ENCODE measurements at places on chromosomes 2 and 18.

GRCh38 chr2:175399326-175399725 lies 217.8 kb upstream of the ATP5MC3 start:
- DNase-seq: no peak

- DNase-seq: no peak
Measured at GRCh38 chr18:43627848-43628530, 350.7 kb upstream of the SYT4 start.

- DNase-seq: no peak
Measured at GRCh38 chr18:41545091-41545888, 409.7 kb upstream of the PIK3C3 start.

GRCh38 chr2:224428787-224429440 lies 27.0 kb upstream of the FAM124B start:
- DNase-seq: no peak

DNA sequence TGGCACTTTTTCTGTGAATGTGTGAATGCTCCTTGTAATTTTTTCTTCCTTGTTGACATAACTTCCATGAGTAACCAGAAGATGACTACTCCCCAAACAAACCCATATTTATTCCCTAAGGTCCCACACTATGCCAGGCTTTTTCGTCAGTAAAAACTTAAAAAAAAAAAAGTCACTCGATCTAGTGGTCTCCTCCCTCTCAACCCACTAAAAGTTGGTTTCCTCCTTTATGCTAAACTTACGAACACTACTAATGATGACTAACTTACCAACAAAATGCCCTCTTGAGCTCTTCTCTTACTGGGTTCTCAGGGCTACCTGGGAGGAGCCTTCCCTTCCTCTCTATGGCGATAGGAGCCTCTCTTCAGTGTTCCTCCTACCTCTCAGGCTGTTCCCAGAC lies 18.2 kb downstream of the ACVR1 start:
- DNase-seq: no peak

DNA sequence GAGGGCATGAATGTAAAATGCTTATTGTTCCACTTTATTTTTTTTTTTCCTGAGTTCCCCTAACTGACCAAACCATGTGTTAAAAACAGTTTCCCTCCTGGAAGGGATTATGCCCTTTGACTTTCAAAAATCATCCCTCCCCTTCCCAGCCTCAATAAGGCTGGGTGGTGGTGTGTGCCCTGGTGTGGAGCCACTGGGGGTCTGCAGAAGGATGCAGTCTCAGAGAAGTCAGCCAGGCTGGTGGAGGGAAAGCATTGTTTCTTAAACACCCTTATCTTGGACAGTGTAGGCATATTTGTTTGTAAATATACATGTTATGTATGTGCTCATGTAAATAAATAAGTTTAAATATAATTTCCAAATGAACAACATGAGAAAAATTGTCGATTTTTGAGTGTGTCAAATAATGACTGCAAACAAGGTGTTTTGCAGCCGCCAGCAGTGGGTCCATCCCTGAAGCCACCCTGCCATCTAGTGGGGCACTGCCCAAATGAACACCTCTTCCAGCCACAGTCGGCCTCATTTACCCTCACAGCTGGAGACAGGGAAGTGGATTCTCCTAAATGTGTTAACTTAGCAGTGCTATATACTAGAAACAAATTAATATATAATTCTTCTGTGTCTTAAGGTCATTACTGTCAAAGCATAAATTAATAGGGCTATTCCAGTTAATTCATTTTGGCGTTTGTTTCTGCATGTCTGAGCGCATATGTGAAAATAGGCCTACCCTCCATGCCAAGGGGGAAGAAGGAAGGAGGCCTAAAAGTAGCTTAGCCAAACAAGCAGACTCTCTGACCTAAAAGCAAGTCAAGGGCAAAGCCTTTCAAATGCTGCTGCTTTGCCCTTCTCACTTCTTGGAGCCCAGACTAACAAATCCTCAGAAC lies 209.6 kb upstream of the PIK3C3 start:
- peak; percentile 28 for DNase-seq

DNA sequence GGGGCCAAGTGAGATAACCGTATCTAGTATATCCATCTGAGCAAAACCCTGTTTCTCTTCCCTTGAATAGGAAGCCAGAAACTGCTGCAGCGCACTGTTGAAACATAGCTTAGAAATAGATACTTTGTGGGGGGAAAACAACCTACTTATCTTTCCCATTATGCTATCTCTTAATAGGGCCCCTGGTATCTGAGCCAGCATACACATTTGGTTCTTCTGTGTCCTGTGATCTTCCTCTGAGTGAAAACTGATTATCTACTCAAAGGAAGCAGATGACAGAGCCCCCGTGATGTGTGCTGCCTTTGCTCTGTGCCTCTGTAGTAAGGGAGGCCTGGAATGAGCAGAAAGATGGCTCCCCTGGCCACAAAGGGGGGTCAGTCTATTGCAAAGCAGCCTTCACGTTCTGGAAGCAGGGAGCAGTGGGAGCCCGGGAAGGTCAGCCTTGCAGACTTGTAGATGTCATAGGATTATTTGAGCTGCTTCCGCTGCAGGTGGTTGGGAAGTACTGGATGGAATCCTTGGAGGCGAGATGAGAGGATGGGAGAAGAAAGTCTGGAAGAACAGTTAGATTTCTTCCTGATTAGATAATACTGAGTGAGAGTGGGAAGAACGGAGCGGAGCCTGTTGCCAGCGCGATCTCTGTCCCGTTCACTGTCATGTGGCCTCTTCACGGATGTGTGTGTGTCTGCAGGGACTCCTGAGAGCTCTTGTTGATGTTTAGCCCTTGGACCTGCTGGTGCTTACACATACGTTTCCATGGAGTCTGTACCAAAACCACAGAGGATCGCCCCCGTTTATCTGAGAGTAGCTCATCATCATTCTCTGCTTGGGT lies 150.1 kb downstream of the AGAP1 start:
- DNase-seq: no peak

- DNase-seq: no peak
Measured at GRCh38 chr18:3966246-3966641, 488.9 kb downstream of the DLGAP1 start.

DNA sequence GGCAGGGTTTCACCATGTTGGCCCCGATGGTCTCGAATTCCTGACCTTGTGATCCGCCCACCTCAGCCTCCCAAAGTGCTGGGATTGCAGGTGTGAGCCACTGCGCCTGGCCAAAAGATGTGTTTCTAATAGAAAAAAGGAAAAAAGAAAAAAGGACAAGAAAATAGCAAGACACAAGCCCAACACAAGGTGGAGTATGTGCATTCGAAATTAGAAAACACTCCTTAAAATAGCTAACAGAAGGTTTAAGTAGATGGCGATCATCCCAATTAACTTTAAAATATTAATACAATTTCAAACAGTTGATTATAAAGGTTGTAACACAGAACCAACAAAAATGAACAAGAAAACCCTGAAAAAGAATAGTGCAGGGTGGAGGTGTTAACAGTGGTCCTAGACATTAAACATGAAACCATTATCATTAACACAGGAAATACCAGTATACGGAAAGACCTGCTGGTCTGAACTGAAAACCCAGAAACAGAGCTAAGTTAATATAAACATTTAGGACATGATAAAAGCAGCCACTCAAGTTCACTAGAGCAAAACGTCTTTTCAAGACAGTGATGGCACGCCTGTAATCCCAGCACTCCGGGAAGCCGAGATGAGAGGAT lies 57.9 kb downstream of the HDLBP start:
- DNase-seq: no peak

DNA sequence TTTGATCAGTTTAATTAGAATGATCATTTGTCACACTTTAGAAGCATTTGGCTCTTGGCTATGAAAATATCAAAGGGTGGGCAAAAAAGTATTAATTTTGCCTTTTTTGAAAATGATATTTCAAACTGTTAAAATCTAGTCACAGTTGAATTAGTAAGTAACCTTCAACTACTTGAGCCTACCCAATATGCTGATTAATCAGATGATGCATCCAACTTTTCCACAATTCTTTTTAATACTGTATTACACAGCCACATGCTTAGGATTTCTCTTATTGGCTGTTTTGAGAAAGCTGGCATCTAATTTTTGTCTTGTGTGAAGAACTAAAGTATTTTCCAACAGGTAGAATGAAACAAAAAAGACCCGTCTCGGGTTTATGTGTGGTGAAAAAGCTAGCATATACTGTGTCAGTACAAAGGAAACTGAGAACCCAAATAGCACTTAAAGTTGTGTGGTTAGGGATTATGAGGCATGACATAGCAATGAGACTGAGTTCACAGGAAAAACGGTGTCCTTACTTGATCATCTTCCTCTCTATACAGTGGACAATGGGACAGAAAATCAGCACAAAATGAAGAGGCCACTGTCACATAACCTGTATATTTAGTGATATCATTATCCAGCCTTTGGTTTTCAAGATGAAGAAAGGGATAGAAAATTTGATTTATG lies 11.7 kb downstream of the OSBPL6 start:
- no peak for DNase-seq

- no peak for DNase-seq
Measured at GRCh38 chr2:34121076-34121475, 522.0 kb upstream of the FAM98A start.

DNA sequence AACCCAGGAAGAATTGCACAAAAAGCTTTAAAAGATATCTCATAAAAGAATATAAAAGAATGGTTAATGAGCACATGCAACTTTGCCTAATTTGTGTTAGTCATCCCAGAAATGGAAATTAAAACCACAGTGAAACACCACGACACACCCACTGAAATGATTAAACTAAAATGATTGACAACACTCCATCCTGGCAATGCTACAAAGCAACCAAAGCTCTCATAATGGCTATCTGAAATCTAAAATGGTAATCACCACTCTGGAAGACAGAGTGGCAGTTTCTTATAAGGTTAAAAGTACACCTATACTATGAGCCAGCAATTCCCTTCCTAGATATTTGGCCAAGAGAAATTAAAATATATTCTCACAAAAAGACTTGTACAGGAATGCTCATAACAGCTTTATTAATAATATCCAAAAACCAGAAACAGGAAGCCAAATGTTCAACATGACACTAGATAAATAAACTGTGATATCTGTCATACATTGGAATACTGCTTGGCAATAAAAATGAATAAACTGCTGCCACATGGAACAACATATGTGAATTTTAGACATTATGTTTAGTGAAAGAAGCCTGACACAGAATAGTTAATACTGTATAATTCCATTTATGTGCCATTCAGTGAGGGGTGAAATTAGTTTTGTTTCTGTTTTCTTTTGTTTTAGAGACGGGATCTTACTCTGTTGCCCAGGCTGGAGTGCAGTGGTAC lies 105.3 kb upstream of the BCL2L11 start:
- no peak for DNase-seq

DNA sequence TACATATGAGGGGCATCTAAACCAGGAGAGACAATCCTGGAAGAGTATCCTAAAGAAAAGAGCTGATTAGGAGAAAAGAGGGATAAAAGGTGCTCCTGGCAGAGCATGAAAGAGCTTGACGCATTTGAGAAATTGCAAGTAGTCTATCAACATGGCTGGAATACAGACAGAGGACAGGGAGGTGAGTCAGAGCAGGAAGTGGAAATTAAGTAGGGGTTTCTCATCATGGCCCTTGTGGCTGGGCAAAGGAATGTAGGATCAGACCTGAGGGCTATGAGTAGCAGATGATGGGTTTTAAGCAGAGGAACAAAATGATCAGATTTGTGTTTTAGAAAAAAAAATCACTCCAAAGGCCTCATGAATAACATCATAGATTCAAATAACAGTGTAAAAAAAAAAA lies 49.2 kb upstream of the UGP2 start:
- DNase-seq: no peak

- DNase-seq: no peak
Measured at GRCh38 chr2:47226923-47227220, 71.8 kb upstream of the STPG4 start.

DNA sequence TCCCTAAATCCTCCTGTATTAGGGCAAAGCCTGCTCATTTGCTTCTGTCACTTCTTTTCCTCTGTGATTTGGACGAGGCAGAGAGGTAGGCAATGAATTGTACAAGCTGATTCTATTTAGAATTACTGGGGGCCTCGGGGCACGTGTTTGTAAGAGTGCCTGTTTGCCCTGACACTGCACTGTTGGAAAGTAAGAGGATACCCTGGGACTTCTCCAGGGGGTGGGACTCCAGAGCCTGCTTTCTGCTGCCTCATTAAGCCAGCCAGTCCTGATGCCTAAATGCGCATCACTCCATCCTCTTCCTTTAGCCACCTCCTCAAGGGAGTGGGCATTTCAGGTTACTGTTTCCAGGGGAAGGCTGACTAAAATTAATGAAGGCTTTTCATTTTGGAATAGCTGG lies 134.3 kb downstream of the TDRD15 start:
- no peak for DNase-seq

DNA sequence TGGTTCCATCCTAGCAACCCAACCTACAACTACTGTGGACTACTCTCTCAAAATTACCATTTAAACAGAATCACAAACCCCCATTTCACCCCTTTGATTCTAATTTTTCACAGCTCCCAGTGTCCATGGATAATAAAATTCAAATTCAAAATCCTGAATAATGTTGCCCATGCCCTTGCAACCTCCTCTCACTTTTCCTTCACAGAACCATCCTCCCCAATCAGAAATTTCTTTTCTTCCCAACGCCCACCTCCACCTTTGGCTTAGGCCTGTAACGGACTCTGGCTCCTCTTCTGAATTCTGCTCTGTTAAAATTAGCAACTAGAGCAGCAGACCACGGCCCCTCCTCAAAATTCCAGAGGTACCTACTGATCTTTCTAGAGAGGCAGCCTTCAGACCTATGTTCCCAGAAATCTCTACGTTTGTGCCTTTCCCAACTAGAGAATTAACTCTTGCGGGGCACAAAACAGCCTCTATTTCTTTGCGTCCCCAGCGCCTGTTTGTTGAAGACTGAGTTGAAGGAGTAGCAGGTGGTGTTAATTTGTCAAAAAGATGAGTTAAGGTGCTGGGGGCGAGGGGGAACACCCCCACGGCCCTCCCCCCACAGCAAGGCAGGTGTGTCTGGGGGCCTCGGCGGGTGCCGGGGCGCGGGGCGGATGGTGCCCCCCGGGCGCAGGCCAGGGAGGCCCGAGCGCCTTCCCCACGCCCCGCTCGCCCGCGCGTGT lies 428 bp upstream of the MAP3K20 start:
- no peak for DNase-seq

GRCh38 chr2:26540306-26540705 lies 62.4 kb upstream of the OTOF start:
- no peak for DNase-seq

DNA sequence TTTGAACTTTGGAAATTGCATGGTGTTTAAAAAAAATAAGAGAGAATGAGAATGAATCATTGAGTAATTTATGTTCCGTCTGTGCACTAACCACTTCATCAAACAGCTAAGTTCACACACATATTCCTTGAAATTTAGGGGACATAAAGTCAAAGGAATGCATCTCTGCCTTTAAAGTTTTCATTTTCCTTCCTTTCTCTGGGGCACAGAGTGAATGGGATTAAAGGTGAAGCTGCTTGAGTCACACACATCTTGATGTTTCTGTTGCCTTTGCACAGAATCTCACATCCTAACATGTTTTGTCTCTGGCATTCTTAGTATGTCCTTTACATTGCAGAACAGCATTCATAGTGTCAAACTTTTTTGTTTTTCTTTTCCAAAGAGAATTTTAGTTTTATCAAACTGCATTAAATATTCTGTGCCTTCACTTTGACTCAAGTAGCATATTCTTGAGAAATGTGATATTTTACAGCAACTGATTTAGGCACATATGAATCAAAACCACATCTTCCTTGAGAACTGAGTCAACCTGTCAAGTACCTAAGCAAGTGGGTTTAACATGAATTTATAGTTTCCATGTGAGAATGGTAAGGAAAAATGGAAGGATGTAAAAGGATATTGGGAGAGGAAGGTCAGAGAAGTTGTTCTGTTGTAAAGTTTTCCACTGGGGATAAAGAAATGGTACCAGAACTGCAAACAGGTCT lies 169.1 kb upstream of the THUMPD2 start:
- DNase-seq: no peak

Measured in activated naive CD8-positive, alpha-beta T cell treated with anti-CD3 and anti-CD28 coated beads, Interleukin-2, amount 10 ng/mL, durations not matched to agents 7 days and 5 days (primary cell).